T47D (cell line): ENCODE measurements at places on chromosomes 6 and 20.

GRCh38 chr6:45473121-45473993 lies 95.6 kb upstream of the SUPT3H start:
- no peak for DNase-seq

- no peak for DNase-seq
Observed at GRCh38 chr6:160226118-160226591, 32.5 kb downstream of the SLC22A2 start.

- DNase-seq = no peak
Observed at GRCh38 chr6:1558388-1558787, 51.3 kb upstream of the FOXC1 start.

GRCh38 chr20:20875716-20876115 lies 163.3 kb upstream of the RALGAPA2 start:
- DNase-seq = no peak

- DNase-seq = no peak
Observed at GRCh38 chr6:36195471-36196112, 952 bp upstream of the BRPF3 start.

DNA sequence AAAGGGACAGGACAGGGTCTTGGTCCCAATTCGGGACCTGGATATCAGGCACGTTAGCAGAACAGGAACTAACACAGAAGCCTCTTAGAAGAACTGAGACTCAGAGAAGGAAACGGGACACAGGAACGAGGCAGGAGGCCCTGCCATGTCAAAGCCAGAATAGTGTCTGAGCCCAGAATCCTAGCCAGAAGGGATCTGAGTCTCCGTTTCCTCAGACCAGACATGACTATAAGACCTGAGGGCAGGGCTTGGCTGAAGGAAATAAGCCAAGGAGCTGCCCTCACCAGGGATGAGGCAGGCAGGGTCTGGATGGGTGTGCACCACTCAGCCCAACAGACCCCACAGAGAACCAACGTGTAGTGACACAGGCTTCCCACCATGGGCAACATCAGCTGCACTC lies 40.3 kb downstream of the TRERF1 start:
- no peak for DNase-seq

DNA sequence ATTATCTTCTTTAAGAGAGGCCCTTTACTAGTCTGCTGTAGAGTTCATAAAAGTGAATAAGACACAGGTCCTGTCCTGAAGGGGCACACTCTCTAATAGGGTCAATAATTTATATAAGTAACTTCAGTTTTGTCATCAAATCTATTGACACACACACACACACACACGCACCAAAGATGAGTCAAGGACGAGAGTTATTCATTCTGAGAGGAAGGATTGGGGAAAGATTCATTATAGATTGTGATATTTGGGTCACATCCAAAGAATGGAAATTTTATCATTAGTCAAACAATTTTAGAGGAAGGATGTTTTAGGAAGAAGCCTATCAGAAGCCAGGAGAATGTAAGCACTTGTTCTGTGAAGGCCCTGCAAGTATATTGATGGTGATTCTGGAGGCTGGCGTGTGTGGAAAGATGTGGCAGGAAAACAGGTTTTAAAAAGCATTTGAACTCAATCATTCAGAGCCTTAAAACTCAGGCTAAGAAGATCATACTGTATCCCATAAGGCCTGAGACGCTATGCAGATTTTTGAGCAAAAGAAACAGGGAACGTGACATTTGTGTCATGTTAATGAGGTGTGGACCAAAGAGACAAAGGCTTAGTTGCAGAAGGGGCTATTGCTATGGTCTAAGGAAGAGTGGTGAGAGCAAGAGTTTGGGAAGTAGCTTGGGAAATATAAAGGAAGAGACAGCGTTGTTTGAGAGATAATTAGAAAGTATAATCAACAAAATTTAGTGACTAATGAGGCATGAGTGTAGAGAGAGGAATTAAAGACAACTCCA lies 161.4 kb upstream of the PREP start:
- no peak for DNase-seq

GRCh38 chr6:250676-251075 lies 41.6 kb upstream of the DUSP22 start:
- DNase-seq = no peak

DNA sequence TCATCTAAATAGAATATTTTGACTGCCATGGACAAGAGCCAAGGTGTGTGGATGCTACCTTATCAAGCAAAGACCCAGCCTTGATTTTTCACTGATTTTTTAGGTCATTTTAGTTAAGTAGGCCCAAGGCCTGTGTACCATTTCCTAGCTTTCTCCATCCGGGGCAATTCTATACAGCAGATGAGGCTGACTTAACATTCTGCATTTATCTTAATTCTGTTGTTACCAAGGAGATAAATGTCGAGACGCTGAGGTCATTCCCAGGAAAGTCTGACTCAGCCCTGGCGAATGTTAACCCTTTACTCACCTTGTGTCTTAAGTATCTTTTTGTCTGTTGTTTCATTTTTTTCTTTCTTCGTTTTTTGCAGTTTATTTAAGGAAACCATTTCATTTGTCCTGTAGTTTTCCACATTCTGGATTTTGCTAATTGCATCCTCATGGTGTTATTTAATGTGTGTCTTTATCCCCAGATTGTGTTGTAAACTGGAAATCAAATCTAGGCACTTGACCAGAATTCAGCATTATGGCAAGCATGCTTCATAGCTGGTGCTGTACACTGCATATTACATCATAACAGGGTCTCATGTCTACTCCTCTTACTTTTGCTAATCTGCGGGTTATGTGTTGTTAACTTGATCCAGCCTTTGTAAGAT lies 277.0 kb downstream of the CDKAL1 start:
- no peak for DNase-seq

GRCh38 chr20:36860811-36861624 lies 14.9 kb upstream of the TLDC2 start:
- no peak for DNase-seq
